HT1080 (cell line): ENCODE measurements at places on chromosomes 12 and 14. TPM values are rescaled to one million over a fixed set of nuclear protein-coding genes. Genes with fewer than 3 reads are reported as not detected.

The P2RX2 gene
- not detected in 2 replicates for total RNA-seq

The HEATR5A gene
- total RNA-seq = 9.9 and 13.2 TPM in 2 replicates

The HCAR1 gene
- 0.02 TPM in 1 of 2 replicates, not detected in the other for total RNA-seq

- DNase-seq = no peak
Observed at GRCh38 chr14:41606282-41606531, 469 bp upstream of the LRFN5 start.

DNA sequence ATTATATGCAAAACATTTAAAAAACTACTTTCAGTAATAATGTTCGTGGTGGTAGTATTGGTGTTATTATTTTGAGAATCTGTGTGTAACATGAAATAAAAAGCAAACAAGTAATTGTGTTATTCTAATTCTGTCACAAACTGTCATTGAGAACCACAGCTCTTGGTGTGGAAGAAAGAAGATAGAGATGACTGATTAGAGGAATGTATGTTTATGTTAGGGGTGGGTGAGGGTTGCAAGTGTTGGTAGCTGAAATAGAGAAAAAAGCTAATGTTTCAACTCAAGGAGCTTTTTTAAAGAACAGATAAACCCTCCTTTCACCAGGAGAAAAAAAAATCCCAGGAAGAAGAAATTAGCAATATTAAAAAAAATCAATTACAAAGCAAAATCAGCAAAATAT is 18.3 kb downstream of the DNM1L start:
- DNase-seq = no peak

GRCh38 chr14:73731111-73731510 is 16.9 kb upstream of the PNMA1 start:
- no peak for DNase-seq

- peak; percentile 67 for DNase-seq
Observed at GRCh38 chr12:107594995-107595394, 90.6 kb upstream of the PWP1 start.

DNA sequence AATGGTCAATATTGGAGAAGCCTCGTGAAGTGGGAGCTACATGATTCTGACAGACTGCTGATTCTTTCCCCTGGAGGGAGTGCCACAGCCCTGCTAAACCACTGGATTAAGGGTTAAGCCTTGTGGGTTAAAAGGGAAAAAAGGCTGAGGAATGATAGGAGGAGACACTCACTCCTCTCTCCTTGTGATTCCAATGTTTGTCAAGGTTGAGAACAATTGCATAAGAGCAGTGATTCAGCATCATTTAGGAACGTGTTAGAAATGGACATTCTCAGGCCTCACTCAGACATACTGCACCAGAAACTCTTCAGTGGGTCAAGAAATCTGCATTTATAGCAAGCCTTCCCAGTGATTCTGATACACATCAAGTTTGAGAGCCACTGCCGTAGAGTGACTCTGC is 87.8 kb upstream of the GZMB start:
- no peak for DNase-seq

The CIROP gene
- total RNA-seq = not detected in 2 replicates

The CLBA1 gene
- total RNA-seq = 5.1 and 5.4 TPM in 2 replicates

The RND1 gene
- total RNA-seq = 0.07 and 0.11 TPM in 2 replicates

DNA sequence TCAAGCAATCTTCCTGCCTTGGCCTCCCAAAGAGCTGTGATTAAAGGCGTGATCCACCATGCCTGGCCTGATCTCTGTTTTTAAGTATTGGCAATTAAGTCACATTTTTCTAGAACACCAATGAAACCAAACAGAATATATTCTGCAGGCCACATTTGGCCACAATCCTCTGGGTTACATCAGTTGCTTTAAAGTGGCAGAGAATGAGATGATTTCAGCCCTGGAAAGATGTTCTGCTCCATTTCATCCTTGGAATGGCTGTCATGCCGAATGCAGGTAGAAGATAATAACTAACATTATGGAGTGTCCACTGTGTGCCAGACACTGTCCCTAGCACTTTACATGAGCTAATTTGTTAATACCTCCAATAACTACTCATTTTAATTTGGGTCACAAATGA is 154.4 kb downstream of the PTPN11 start:
- DNase-seq = no peak

- peak; percentile 39 for DNase-seq
Observed at GRCh38 chr14:96792003-96792402, 5.2 kb upstream of the VRK1 start.

The BBS10 gene
- total RNA-seq = 9.4 and 11.5 TPM in 2 replicates

GRCh38 chr12:120979862-120980696 is 1.7 kb downstream of the HNF1A start:
- DNase-seq = no peak

The HAL gene
- total RNA-seq = 0.31 TPM in 1 of 2 replicates, not detected in the other

The COX8C gene
- total RNA-seq = not detected in 2 replicates
